ENCODE measurements at places on chromosomes 3 and 15. TPM values are rescaled to one million over a fixed set of nuclear protein-coding genes. Genes with fewer than 3 reads are reported as not detected.
A peak's percentile ranks its signal among the peaks of the same experiment; 100 is the strongest.

The ANKUB1 gene
- total RNA-seq = not detected

GRCh38 chr3:128698211-128699047 lies 27.6 kb upstream of the RAB7A start:
- no peaks in the 10 kb centered on the region for H3K27me3 ChIP-seq
- peak overlapping the region; percentile 72 for H3K27ac ChIP-seq
- DNase-seq = peak; percentile 64
- H3K4me1 ChIP-seq = no peaks in the 10 kb centered on the region
- no peaks in the 10 kb centered on the region for H3K36me3 ChIP-seq

The ZBTB20 gene
- total RNA-seq = 30.7 TPM

DNA sequence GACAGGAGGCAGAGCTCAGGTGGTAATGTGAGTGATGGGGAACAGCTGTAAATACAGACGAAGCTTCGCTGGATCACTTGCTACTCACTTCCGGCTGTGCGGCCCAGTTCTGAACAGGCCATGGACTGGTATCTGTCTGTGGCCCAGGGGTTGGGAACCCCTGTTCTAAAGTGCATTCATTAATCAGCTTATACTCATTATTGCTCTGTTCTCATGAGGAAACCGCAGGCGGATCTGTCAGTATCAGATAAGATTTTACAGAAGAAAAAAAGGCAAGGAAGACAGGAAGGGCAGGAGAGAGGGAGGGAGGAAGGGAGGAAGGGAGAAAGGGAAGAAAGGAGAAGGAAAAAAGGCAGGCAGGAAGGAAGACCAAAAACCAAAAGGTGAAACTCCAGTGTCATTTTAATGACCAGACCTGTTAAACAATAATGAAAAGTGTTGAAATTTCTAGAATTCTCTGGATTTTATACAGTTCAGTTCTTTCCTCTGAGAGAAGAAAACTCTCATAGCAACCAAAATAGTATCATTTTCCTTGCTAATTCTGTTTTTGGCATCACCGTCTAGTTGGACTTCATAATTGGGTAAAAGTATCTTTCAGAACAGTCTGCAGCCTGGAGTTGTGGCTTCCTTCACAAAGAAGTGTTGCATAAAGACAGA lies 128.0 kb upstream of the PROK2 start:
- H3K36me3 ChIP-seq = no peaks in the 10 kb centered on the region
- H3K4me1 ChIP-seq = peaks cover 14% of the 10 kb centered on the region
- no peak overlapping the region for H3K27ac ChIP-seq

DNA sequence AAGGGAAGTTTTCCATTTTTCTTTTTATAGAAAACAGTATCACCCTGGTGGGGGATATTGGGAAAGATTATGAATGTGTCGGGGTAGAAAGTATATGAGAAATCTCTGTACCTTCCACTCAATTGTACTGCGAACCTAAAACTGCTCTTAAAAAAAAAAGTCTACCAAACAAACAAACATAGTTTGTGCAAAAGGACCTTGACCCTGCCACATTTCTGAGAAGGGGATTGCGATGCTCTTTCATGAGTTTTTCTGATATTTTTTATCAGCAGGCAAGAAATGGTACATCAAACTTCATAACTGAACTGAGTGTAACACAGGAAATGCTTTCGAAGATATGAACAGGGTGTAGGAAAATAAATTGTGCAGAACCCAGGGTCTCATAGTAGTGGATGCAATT lies 286.0 kb downstream of the WDR72 start:
- H3K36me3 ChIP-seq = no peaks in the 10 kb centered on the region
- no peaks in the 10 kb centered on the region for H3K4me1 ChIP-seq
- peaks cover 9% of the 10 kb centered on the region for H3K27me3 ChIP-seq
- no peak overlapping the region for H3K4me3 ChIP-seq

The ETV5 gene
- total RNA-seq = 27.1 TPM

DNA sequence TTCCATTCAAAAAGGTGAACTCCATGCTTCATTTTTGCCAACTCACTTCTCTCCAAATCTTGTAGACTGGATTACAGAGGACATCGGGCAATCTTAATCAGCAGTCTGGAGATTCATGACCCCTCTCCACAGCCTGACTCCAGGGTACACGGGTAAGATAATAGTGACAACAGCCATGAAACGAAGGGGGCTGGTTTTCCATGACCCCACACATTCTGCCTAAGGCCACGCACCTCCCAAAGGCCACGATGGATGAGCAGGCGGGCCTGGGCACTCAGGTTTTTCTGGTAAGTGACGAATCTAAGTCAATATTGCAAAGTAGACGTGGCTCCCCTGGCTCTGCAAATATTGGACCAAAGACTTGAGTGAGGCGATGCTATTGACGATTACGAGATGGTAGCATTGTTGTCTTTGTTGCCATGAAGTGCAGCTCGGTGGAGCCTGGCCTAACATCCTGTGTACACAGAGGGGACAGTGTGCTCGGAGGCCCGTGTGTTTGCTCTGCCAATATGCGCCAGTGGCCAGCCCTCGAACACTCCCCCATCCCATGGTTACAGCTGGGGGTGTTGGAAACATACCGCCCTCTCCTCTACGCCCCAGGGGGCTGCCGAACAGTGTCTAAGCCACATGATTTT lies 119.1 kb downstream of the OPA1 start:
- no peak for DNase-seq
- H3K27ac ChIP-seq = no peak overlapping the region
- no peaks in the 10 kb centered on the region for H3K27me3 ChIP-seq
- no peaks in the 10 kb centered on the region for H3K4me1 ChIP-seq

GRCh38 chr3:87867001-87867400 lies 191.8 kb downstream of the CGGBP1 start:
- H3K4me3 ChIP-seq = no peak overlapping the region
- no peaks in the 10 kb centered on the region for H3K27me3 ChIP-seq
- no peaks in the 10 kb centered on the region for H3K4me1 ChIP-seq
- DNase-seq = no peak
- no peaks in the 10 kb centered on the region for H3K36me3 ChIP-seq
- H3K27ac ChIP-seq = no peak overlapping the region

The GCNT3 gene
- not detected for total RNA-seq

- no peaks in the 10 kb centered on the region for H3K27me3 ChIP-seq
- no peaks in the 10 kb centered on the region for H3K36me3 ChIP-seq
- no peak for DNase-seq
- H3K4me3 ChIP-seq = no peak overlapping the region
Measured at GRCh38 chr3:171753025-171753472, 57.2 kb downstream of the PLD1 start.

The C3orf22 gene
- total RNA-seq = not detected

GRCh38 chr15:87154761-87155160 lies 1075.1 kb downstream of the AGBL1 start:
- H3K27me3 ChIP-seq = peaks cover 17% of the 10 kb centered on the region
- DNase-seq = no peak
- H3K4me3 ChIP-seq = no peak overlapping the region
- no peak overlapping the region for H3K27ac ChIP-seq
- H3K36me3 ChIP-seq = no peaks in the 10 kb centered on the region

GRCh38 chr3:10417847-10418246 lies 87.5 kb downstream of the ATP2B2 start:
- H3K4me1 ChIP-seq = no peaks in the 10 kb centered on the region
- H3K27ac ChIP-seq = no peak overlapping the region
- no peak overlapping the region for H3K4me3 ChIP-seq
- H3K27me3 ChIP-seq = peaks cover 51% of the 10 kb centered on the region
- no peak for DNase-seq

- DNase-seq = no peak
- H3K36me3 ChIP-seq = no peaks in the 10 kb centered on the region
- H3K4me3 ChIP-seq = no peak overlapping the region
- no peak overlapping the region for H3K27ac ChIP-seq
- H3K27me3 ChIP-seq = no peaks in the 10 kb centered on the region
- no peaks in the 10 kb centered on the region for H3K4me1 ChIP-seq
Measured at GRCh38 chr3:95911767-95912166, 902.6 kb upstream of the EPHA6 start.

DNA sequence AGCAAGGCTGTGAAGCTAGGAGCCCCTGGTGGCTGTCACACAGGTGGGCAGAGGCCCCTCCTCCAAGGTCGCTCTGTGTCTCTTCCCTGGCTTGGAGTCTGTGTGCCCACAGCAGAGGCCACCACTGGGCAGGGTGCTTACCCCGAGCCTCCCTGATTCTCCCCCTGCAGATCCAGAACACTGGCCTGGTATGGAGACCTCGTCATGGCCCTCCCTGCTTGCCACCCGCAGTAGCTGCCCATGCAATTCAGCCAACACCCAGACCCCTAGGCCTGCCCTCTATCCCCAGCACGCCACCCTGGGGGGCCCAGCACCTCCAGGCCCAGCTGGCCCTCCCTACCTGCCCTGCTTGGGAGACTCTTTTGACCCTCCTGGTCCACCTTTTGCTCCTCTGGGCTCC lies 5.5 kb upstream of the RHO start:
- no peak overlapping the region for H3K4me3 ChIP-seq
- no peaks in the 10 kb centered on the region for H3K27me3 ChIP-seq
- DNase-seq = no peak
- H3K27ac ChIP-seq = no peak overlapping the region
- H3K36me3 ChIP-seq = peaks cover 2% of the 10 kb centered on the region

DNA sequence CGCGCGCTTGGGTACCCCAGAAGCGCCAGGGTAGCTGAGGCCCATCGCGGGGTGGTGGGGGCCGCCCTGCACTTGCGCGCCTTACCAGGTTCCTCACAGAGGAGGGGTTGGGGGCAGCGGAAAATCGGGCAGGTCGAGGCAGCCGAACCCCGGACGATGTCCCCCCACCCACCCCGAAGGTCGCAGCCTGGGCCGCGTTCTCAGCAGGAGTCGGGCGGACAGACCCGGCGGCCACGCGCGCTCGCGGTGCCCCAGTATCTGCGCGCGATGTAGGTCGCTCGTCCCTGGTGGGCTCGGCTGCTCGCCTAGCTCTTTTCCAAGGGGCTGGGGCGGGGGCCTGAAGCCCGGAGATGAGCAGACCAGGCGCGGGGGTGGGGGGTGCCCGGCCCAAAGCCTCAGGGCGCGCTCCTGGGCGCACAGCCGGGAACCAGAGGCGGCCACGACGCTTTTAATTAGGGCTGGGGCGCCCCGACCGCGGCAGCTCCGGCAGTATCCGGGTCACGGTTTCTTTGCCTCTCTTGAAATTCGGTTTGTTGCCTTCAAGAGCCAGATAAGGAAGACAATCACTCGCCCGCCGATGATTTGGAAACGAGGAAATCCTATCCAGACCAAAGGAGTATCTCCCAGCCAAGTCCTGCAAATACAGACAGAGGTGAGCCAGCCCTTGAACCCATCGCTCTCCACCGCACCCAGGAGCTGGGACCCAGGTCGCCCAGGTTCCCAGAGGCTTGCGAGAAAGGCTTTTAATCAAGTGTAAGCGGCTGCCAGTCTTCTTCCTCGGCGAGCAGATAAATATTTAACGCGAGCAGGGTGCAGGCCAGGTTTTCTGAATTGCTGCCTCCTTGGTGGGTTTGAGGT lies 4.6 kb downstream of the SKOR1 start:
- H3K4me1 ChIP-seq = peaks cover 31% of the 10 kb centered on the region
- H3K27ac ChIP-seq = no peak overlapping the region
- H3K4me3 ChIP-seq = no peak overlapping the region
- H3K27me3 ChIP-seq = peaks cover 86% of the 10 kb centered on the region
- no peaks in the 10 kb centered on the region for H3K36me3 ChIP-seq

DNA sequence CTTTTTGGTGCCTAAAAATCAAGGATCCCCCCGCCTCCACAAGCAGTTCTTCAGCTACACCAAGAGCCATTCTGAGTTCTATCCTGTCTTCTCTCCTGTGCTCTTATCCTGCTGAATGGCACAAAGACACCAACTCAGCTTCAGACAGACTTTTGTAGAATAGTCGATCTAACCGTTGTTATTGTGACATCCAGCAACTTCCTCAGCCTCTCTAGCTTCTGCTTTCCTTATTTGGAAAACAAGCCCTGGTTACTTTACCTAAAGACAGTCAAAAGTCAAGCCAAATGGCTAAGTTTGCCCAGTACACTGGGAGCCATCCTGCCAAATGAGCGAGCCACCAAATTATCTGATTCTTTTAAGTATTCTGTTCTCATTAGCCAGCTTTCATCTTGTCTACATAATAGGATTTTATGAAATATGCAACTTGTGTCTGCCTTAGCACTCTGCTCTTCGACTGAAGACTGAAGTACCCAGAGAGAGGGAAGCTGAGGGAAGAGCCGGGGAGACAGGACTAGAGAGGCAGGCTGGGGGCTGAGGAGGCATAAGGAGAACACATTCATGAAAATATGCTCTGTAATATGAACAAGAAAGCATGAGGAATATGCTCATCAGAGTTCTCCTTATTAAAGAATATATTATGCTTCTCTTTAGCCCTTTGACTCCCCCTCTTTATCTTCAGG lies 35.1 kb downstream of the LYZL4 start:
- H3K36me3 ChIP-seq = no peaks in the 10 kb centered on the region
- no peak overlapping the region for H3K4me3 ChIP-seq
- DNase-seq = no peak
- no peaks in the 10 kb centered on the region for H3K4me1 ChIP-seq
- H3K27me3 ChIP-seq = peaks cover 31% of the 10 kb centered on the region

The NDN gene
- 84.8 TPM for total RNA-seq

DNA sequence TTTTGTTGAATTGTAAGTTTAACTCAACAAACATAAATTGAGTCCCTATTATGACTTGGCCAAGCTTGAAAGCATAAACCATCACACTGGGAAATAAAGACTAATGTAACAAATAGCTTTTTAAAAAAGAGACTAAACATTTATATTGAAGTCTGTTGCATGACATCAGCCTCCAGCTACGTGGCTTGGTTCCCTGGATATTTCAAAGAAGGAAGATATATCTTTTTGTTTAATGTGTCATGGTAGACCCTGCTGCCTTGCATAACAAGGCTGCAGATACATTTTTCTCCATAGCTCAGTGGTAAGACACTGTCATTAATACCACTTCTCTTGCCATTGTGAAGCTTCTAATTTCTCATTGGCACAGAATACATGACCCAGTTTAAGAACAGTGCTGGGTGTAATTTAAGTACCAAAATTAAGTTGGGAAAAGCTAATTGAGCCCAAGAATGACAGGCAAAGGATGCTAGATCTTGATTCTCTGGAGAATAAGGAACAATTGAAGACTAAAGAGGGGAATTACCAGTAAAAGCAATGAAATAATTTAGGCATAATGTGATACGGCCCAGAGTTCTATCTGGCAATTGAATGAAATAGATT lies 14.0 kb downstream of the RCN2 start:
- no peaks in the 10 kb centered on the region for H3K27me3 ChIP-seq
- no peak for DNase-seq
- peaks cover 44% of the 10 kb centered on the region for H3K36me3 ChIP-seq

GRCh38 chr3:9397906-9398699 lies 688 bp downstream of the SETD5 start:
- H3K27ac ChIP-seq = peak overlapping the region; percentile 100
- peak overlapping the region; percentile 98 for H3K4me3 ChIP-seq
- DNase-seq = no peak
- peaks cover 62% of the 10 kb centered on the region for H3K4me1 ChIP-seq

GRCh38 chr3:159760046-159760445 lies 228.6 kb upstream of the IL12A start:
- no peak for DNase-seq
- H3K4me3 ChIP-seq = no peak overlapping the region
- no peak overlapping the region for H3K27ac ChIP-seq
- no peaks in the 10 kb centered on the region for H3K27me3 ChIP-seq

The PAQR5 gene
- total RNA-seq = 0.89 TPM

DNA sequence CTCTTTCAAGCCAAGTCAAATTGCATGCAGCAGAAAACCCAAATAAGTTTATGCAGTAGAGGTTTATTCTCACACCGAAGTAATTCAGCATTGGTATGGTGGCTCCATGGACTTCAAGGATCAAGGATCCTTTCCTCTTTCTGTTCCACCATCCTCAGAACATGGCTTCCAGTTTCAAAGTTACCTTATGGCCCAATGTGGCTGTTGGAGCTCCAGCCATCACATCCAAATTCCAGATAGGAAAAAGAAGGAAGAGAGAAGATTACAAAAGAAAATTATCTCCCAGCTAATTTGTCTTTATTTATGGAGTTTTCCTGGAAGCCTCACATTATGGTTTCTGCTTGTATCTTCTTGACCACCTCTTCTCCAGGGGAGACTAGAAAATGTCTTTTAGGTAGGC lies 282.5 kb upstream of the CTDSPL start:
- no peaks in the 10 kb centered on the region for H3K4me1 ChIP-seq
- H3K27me3 ChIP-seq = no peaks in the 10 kb centered on the region
- peaks cover 8% of the 10 kb centered on the region for H3K36me3 ChIP-seq
- DNase-seq = no peak
- no peak overlapping the region for H3K4me3 ChIP-seq

Measured in mesothelial cell of epicardium (in vitro differentiated cells).